ENCODE measurements at places on chromosomes 5 and 9.

- no peak for DNase-seq
Observed at GRCh38 chr5:90558344-90559192, at the start of gene ADGRV1. Gene ADGRV1 (plus strand): TSS chr5:90558797. CDS start chr5:90558896, 99 bp downstream.

GRCh38 chr9:123353041-123353440, 3.0 kb upstream of the CRB2 start:
- DNase-seq, result no peak

GRCh38 chr9:122222791-122223190, 6.0 kb downstream of the LHX6 start:
- no peak for DNase-seq

- no peak for DNase-seq
Observed at GRCh38 chr5:171999100-171999499, 7.3 kb downstream of the FBXW11 start.

DNA sequence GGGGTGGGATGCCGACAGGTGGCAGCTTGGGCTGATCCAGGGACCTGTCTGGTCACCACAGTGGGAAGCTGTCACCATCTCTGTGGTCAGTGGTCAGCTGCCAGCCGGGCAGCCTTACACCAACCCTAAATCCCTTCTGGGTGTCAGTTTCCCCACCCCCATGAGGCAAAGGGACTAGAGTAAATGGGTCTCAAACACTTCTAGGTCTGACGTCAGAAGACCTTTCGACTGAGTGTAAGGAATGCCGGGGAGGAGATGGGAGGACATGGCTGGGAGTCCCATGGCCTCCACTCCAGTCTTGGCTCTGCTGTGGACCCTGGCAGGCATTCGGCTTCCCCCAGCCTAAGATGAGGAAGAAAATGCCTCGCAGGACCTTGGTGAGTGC, 40.3 kb upstream of the SLC25A51 start:
- no peak for DNase-seq

DNA sequence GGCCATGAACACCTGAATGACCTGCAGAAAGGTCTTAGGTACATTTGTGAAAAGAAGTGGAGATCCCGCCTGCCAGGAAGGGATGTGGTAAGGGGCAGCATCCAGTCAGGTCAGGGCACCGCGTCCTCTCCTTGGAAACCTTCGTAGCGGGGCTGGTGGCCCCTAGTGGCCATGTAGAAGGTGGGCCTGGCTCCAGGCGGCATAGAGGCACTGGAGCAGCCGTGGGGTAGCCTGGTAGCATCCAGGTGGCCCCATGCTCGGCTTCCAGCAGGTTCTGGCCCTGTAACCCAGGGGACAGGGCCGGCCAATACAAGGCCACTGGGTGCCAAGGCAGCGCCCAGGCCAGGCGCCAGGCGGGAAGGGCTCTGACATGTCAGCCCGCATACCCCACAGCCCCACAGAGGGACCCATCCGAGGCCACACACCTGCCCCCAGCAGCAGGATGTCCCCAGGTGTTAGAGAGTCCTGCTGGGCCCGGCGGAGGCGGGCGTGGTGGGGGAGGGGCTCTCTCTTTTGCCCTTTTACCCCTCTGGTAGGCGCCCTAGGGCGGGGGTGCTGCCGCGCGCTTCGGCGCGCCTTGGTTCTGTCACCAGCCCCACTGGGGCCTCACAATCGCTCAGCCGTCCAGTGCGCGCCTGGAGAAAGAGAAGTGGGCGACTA, 58.3 kb upstream of the SPATA31E1 start:
- DNase-seq, result no peak

DNA sequence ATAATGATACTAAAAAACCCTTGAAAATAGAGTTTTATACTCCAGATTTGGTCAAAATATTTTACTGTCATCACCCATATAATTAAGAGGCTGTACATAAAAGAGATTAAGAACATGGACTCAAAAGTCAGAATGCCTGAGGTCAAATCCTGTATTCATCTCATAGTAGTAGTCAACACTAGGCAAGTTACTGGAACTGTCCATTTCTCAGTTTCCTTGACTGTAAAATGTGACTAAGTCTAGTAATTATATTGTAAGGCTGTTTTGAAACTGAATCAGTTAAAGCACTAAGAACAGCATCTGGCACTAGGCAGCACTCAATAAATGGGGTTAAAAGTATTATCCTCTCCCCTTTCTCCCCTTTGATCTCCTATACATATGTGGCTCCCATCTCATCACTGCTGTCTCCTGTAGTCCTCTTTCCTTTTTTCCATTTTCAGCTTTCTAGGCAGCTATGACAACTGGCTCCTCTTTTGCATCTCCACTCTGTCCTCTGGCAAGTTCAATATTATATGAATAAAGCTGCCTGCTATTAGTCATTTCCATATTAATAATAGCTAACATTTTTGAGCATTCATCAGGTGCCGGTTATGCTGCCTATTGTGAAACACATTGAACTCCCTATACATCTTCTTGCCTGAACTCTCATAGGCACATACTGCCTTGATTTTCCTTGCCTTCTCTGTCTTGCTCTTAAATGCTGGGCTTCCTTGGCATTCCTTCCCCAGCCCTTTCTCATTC, 185.8 kb upstream of the NREP start:
- no peak for DNase-seq

DNA sequence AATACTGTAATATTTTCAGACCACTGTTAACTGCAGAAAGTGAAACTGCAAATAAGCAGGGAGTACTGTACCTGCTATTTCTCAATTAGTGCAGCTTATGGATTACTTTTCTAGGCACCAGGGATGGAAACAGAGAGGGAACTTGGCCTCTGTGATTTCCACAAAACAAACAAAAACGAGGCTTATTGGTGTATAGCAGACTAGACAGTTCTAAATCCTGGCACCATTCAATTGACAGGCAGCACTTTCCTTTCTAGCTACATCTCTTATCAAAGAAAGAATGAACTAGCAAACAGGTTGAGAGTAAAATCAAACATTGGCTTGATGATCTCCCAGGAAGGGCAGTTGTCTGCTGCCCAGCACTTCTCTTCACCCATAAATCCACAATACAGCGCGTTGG, 16.0 kb upstream of the IL33 start:
- DNase-seq, result no peak

DNA sequence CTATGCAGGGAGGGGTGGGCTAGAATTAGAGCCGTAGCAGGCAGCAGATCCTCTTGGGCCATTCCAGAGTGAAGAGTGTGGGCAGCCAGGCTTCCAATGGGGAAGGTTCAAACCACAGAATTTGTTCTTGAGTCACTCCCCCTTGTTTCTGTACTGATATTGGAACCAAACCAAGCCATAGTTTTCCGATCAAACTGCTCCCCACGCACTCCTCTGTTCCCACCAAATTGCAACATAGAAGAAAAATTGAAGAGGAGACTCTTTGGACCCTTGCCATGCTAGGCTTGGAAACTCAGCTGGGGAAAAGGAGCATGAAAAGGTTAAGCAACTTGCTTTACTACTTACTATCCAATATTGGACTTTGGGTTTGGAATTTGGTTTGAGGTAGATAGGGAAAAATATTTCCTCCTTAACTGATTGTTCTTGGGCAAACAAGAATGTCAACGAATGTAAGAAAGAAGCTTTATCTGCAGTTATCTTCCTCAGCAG, 165.8 kb upstream of the NR3C1 start:
- no peak for DNase-seq

DNA sequence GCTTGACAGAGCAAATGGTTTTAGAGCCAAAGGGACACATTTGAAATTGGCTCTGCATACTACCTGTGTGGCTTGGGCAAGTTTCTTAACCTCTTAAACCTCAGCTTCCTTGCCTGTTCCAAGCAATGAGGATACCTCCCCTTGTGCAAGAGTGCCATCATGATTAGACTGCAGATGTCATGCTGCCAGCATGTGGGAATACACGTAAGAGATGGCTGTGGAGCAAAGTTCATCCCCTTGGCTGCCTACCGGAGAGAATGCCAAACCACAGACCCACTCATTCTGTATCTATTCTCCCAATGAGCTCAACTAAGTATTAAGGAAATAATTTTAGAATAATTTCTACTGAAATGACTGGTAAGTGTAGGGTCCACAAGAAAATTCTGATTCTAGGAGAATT, 101.3 kb downstream of the WDR41 start:
- DNase-seq, result no peak

- no peak for DNase-seq
Observed at GRCh38 chr9:130991778-130992681, 16.9 kb upstream of the LAMC3 start.

DNA sequence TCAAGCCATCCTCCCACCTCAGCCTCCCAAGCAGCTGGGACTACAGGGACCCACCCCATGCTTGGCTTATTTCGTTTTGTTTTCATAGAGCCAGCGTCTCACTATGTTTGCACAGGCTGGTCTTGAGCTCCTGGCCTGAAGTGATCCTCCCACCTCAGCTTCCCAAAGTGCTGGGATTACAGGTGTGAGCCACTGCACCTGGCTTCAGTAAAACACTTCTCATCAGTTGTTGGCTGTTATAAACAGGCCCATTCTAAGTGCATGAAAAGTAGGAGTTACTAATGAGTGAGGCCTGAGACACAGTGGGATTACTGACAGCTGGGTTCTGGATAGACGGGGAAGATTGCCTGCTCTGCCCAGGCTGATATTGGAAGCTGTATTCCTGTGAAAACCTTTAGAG, 3.5 kb downstream of the CRB2 start:
- no peak for DNase-seq
